ENCODE measurements at places on chromosomes 12 and 14.

DNA sequence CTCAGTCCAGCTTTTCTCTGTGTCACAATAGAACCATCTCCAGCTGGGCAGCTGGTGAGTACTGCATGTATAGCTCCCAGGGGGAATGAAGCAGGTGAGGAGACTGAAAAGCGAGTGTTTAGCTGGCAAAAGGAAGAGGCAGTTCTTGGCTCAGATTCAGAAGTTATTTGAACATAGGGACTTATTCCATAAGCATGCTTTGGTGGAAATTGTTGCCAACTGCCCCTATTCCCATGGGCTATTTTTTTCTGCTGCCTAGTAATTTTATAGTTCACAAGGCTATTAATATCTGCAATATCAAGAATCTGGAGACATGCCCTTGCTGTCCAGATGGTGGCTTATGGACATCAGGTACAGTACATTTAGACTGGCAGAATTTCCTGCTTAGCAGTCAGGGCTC is 1112.7 kb downstream of the LRFN5 start:
- no peaks in the 10 kb centered on the region for H3K27me3 ChIP-seq
- no peak overlapping the region for H3K4me3 ChIP-seq
- no peak for DNase-seq
- H3K36me3 ChIP-seq: no peaks in the 10 kb centered on the region
- no peaks in the 10 kb centered on the region for H3K4me1 ChIP-seq
- no peak overlapping the region for H3K27ac ChIP-seq

- H3K27me3 ChIP-seq: no peaks in the 10 kb centered on the region
- H3K4me1 ChIP-seq: peaks cover 2% of the 10 kb centered on the region
- H3K27ac ChIP-seq: no peak overlapping the region
- no peak overlapping the region for H3K4me3 ChIP-seq
Measured at GRCh38 chr12:6998715-6999451, 19.4 kb downstream of the LPCAT3 start.

GRCh38 chr12:10140001-10140400 is 10.0 kb upstream of the CLEC7A start:
- H3K4me1 ChIP-seq: no peaks in the 10 kb centered on the region
- peaks cover 38% of the 10 kb centered on the region for H3K27me3 ChIP-seq
- no peaks in the 10 kb centered on the region for H3K36me3 ChIP-seq
- H3K4me3 ChIP-seq: no peak overlapping the region
- H3K27ac ChIP-seq: no peak overlapping the region

DNA sequence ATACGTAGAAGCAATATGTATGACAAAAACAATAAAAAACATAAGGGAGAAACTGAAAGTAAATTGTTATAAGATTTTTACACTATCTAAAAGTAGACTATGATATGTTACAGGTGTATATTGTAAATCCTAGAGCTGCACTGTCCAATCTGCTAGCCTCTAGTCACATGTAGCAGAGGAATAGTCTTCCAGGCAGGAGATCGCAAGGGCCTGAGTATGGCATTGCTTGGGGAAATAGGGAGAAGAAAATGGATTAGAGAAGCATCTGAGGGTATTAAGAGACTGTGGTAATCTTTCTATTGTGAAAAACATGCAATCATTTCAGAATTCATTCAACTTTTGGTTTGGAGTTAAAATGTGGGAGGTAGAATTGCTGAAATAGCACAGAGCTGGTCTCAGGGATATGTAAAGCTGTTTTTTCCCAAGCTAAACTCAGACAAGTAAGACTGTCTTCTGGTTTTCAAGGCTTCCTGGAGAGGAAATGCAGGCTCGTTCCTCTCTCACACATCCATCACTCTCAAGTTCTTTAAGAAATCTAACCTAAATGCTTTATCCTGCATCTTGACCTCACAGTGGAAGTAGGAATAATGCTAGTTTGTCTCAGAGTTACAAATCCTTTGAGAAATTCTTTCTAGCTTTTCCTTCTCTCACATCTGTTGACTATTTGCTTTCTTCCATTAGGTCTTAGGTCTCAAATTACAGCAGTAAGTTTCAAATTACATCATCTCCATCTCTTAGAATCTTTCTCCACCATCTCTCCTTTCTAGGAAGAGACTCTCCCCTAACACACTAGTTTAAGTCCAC is 7.6 kb upstream of the CCDC184 start:
- H3K27ac ChIP-seq: no peak overlapping the region
- H3K27me3 ChIP-seq: peaks cover 39% of the 10 kb centered on the region
- peak overlapping the region; percentile 36 for H3K4me3 ChIP-seq
- H3K36me3 ChIP-seq: no peaks in the 10 kb centered on the region
- no peak for DNase-seq
- H3K4me1 ChIP-seq: peaks cover 14% of the 10 kb centered on the region

DNA sequence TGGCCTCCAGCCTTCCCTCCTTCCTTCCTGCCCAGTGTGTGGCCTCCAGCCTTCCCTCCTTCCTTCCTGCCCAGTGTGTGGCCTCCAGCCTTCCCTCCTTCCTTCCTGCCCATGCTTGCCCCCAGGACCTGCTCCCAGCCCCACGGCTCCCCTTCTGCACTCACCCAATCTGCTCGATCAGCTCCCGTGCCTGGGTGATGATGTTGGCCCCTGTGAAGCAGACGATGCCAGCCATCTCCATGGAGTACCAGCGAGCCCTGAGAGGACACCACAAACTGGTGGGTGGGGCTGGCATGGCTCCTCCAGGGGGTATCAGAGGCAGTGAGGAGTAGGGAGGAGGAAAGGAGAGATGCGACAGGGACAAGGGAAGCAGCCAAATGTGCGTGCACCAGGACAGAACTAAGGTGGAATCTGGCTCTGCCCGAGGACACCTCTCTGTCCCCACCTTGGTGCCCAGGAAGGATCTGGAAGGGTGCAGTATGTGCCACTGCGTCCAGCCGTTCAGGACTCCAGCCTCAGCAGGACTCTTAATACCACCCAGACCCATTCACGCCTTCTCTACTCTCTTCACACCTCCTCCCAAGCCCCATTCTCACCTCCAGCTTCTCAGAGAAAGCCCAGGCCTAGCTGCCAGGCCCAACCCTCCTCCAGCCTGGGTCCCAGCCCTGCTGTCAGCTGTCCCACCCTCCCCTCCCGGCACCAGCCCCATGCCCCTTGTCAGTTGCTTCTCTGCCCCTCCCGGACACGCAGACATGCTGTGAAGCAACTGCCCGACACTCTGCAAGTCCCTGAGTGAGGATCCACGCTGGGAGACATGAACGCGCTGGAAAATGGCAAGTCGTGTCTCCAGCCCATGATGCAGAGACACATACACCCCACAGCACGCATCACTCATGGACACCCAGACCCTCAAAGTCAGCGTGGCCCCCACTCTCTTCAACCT is 22.7 kb downstream of the POLE start:
- H3K27me3 ChIP-seq: no peaks in the 10 kb centered on the region
- H3K4me3 ChIP-seq: no peak overlapping the region
- peaks cover 34% of the 10 kb centered on the region for H3K4me1 ChIP-seq
- peaks cover 78% of the 10 kb centered on the region for H3K36me3 ChIP-seq
- no peak overlapping the region for H3K27ac ChIP-seq

DNA sequence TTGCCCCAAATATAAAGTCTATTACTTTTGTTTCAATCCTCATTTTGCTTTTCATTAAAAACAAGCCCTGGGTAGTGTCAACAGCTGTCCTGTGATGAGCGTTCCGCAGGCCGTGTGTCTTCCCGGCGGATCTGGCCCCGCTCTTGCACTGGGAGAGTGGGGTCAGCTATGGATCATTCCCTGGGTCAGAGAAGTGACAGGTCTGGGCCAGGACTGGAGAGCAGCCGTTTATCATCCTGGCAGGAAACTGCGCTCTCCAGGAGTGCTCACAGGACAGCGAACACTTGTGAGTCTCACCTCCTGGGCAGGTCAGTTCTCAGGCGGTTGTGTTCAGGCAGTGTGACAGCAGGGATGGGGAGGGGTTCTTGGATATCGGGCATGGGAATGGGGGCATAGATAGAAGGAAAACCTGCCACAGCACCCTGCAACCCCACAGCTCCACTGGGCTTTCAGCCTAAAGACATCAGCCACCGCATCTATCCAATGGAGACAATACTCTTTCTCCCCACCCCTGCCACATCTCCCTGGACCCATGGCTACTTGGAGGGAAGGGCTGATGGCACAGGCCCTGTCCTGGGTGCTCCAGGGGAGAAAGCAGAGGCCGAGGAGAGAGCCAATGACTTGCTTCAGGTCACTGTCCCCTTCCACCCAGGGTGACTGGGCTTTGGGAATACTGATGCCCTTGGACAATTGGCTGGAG is 47.8 kb upstream of the CHGA start:
- H3K4me3 ChIP-seq: no peak overlapping the region
- H3K36me3 ChIP-seq: no peaks in the 10 kb centered on the region
- H3K4me1 ChIP-seq: no peaks in the 10 kb centered on the region
- DNase-seq: no peak
- H3K27me3 ChIP-seq: peaks cover 28% of the 10 kb centered on the region

- no peak overlapping the region for H3K4me3 ChIP-seq
- DNase-seq: no peak
- H3K27ac ChIP-seq: no peak overlapping the region
- H3K36me3 ChIP-seq: no peaks in the 10 kb centered on the region
- H3K27me3 ChIP-seq: peaks cover 16% of the 10 kb centered on the region
- no peaks in the 10 kb centered on the region for H3K4me1 ChIP-seq
Measured at GRCh38 chr12:100447381-100447780, 26.3 kb upstream of the NR1H4 start.

DNA sequence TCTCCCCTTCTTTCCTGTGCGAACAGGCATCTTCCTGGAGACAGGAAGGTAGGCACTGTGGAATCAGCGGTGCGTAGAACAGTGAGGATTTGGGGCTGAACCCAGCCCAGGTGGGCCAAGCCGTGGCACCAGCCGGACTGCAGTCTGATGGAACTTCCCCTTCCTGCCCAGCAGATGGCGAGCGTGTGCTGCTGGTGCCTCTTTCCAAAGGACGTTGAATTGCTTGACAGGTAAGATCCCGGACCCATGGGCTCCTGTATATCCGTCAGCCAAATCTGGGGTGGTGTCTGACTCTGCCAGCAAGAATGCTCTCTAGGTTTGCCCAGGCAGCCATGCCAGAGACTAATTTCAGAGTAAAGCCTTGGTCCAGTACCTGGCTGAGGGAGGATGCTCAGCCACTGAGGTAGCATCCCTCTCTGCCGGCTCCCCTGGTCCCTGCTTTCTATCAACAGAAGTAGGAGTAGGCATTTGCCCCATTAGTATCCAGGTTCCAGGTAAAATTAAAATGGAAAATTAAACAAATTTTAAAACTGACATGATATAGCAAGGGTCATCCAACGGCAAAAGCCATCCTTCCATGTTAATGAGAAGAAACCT is 21.1 kb upstream of the KCNA5 start:
- no peak overlapping the region for H3K27ac ChIP-seq
- H3K36me3 ChIP-seq: no peaks in the 10 kb centered on the region
- H3K27me3 ChIP-seq: peaks cover 12% of the 10 kb centered on the region
- H3K4me1 ChIP-seq: no peaks in the 10 kb centered on the region
- peak; percentile 78 for DNase-seq
- no peak overlapping the region for H3K4me3 ChIP-seq

GRCh38 chr12:17326649-17327048 is 720.7 kb upstream of the LMO3 start:
- H3K4me3 ChIP-seq: no peak overlapping the region
- H3K36me3 ChIP-seq: no peaks in the 10 kb centered on the region
- no peaks in the 10 kb centered on the region for H3K4me1 ChIP-seq
- H3K27me3 ChIP-seq: no peaks in the 10 kb centered on the region

GRCh38 chr12:112446008-112446725 is 27.4 kb downstream of the PTPN11 start:
- DNase-seq: no peak
- peaks cover 16% of the 10 kb centered on the region for H3K4me1 ChIP-seq
- H3K4me3 ChIP-seq: no peak overlapping the region
- H3K27ac ChIP-seq: peak overlapping the region; percentile 70
- H3K27me3 ChIP-seq: no peaks in the 10 kb centered on the region

GRCh38 chr14:20855652-20856291 is 35.4 kb upstream of the RNASE3 start:
- peaks cover 27% of the 10 kb centered on the region for H3K27me3 ChIP-seq
- peak; percentile 83 for DNase-seq
- no peak overlapping the region for H3K4me3 ChIP-seq
- peaks cover 5% of the 10 kb centered on the region for H3K4me1 ChIP-seq
- no peaks in the 10 kb centered on the region for H3K36me3 ChIP-seq

DNA sequence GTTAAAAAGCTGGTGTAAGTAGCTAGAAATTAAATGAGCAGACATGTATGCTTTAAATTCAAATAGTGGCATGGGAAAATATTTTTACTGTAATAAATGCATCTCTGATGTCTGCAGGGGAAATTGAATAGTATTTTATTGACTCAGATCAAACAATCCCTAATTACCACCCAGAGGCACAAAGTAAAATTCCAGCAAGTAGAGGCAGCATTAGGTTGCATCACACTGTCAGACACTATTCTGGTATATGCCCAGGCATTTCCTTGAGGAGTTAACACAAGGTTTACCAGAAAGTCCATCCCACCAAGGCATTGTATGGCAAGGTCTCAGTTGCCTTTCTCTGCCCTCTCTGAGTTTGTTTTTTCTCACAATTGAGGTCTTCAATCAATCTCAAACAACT is 201.6 kb upstream of the KITLG start:
- H3K4me1 ChIP-seq: no peaks in the 10 kb centered on the region
- H3K27ac ChIP-seq: no peak overlapping the region
- no peak for DNase-seq
- no peak overlapping the region for H3K4me3 ChIP-seq

DNA sequence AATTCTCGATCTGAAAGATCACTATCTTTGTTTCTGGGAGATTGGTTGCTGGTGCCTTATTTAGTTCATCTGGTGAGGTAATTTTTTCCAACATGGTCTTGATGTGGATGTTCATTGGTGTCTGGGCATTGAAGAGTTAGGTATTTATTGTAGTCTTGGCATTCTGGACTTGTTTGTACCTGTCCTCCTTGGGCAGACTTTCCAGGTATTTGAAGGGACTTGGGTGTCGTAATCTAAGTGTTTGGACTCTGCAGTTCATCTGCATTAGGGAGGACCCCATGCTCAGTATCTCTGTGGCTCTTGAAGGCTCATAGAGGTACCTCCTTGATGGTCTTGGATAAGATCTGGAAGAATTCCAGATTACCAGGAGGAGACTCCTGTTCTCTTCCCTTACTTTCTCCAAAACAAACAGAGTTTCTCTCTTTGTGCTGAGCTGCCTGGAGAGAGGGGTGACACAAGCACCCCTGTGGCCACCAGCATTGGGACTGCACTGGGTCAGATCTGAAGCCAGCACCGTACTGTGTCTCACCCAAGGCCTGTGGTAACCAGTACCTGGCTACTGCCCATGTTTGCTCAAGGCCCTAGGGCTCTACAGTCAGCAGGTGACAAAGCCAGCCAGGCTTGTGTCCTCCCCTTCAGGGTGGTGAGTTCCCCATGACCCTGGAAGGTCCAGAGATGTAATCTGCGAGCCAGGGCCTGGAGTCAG is 5.3 kb downstream of the A2ML1 start:
- H3K36me3 ChIP-seq: no peaks in the 10 kb centered on the region
- no peak overlapping the region for H3K27ac ChIP-seq
- H3K4me3 ChIP-seq: no peak overlapping the region
- peaks cover 17% of the 10 kb centered on the region for H3K27me3 ChIP-seq
- peaks cover 3% of the 10 kb centered on the region for H3K4me1 ChIP-seq

- peaks cover 31% of the 10 kb centered on the region for H3K4me1 ChIP-seq
- no peak for DNase-seq
- H3K4me3 ChIP-seq: no peak overlapping the region
- H3K27me3 ChIP-seq: peaks cover 11% of the 10 kb centered on the region
Measured at GRCh38 chr12:50041062-50041860, 16.0 kb upstream of the RACGAP1 start.
